ENCODE measurements at places on chromosomes 7 and 10. TPM values are rescaled to one million over a fixed set of nuclear protein-coding genes. Genes with fewer than 3 reads are reported as not detected.

Gene INMT
- not detected for polyA plus RNA-seq

Gene DLG5
- 0.90 TPM for polyA plus RNA-seq

Gene POLR2J2
- polyA plus RNA-seq = 16.3 TPM

Gene SEC23IP
- polyA plus RNA-seq = 72.2 TPM

Gene NUTM2E
- 0.05 TPM for polyA plus RNA-seq

DNA sequence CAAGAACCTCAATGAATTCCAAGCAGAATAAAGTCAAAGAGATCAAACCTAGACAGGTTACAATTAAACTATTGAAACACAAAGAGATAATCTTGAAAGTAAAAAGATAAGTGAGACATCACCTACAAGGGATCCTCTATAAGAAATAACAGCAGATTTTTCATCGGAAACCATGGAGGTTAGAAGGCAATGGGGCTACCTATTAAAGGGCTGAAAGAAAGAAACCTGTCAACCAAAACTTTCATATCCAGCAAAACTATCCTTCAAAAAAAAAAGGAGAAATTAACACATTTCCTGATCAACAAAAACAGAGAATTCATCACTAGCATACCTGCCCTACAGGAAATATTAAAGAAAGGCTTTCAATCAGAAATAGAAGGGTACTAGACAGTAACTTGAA lies 244.9 kb downstream of the ARHGAP12 start:
- no peak for DNase-seq

DNA sequence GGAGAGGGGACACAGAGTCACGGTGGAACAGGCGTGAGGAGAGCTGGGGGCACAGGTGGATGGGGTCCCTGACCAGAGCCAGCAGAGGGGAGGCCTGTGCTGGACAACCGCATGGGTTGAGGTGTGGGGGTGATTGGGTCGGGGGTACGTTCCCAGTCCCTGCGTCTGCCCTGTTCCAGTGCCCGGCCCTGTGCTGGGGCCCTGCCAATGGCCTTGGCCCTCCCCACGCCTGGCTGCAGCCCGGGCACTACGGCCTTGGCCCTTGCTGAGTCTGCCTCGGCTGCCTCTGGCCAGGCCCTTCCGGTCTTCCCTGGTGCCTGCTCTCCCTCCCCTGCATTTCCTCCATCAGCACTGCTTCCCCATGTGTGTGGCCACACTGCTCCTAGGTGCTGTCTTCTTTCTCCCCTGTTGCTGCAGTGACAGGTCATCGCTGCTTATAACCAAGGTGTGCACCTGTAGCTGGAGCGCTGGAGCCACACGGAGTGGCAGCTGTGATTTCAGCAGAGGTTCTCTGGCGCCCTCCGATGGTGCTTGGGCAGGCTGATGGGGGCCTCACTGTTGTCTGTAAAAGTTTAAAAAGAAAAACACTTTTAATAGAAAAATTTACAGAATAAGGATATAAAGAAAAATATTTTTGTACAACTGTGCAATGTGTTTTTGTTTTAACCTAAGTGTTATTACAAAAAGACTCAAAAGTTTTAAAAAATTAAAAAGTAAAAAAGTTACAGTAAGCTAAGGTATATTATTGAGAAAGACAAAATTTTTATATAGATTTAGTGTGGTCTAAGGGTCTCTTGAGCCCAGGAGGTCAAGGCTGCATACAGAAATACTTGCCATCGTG lies 45.2 kb upstream of the BHLHA15 start:
- DNase-seq = no peak

DNA sequence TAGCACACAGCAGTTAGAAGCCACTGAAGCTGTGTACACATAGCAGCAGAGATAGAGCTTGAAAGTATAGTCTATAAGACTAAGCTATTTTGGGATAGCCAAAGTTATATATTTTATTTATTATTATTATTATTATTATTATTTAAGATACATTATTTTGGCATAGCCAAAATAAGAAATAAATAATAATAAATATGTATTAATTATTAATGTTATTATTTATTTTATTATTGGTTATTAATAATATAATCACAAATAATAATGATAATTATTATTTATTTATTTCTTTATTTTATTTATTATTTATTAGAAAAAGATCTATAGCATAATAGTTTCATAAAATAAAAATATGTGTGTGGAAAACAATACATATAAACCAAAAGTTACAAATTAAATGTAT lies 107.2 kb upstream of the FOXK1 start:
- no peak for DNase-seq

- no peak for DNase-seq
Measured at GRCh38 chr10:66837335-66837734, 88.5 kb upstream of the LRRTM3 start.

DNA sequence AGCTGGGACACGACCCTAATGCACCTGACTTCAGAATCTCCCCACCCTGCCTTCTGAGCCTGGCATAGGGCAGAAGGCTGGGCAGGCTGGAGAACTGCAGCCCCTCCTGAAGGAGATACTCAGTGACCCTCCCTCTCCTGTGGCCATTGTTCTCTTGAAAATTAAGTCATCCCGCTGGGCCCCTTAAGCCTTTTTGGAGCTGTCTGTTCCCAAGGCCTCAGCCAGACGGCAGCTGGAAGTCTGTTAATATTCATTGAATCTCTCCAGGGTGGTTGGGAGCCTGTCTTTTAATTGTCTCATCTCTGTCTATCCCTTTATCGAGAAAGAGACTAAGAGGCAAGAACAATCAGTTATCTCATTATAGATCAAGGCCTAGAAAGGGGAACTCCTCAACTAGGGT lies 118.1 kb upstream of the PCBD1 start:
- DNase-seq = no peak

GRCh38 chr10:72234560-72235095 lies 18.6 kb upstream of the ASCC1 start:
- no peak for DNase-seq
